ENCODE measurements at places on chromosomes 4 and X.

GRCh38 chr4:140271553-140271952 is 101.9 kb upstream of the SCOC start:
- no peak for DNase-seq

DNA sequence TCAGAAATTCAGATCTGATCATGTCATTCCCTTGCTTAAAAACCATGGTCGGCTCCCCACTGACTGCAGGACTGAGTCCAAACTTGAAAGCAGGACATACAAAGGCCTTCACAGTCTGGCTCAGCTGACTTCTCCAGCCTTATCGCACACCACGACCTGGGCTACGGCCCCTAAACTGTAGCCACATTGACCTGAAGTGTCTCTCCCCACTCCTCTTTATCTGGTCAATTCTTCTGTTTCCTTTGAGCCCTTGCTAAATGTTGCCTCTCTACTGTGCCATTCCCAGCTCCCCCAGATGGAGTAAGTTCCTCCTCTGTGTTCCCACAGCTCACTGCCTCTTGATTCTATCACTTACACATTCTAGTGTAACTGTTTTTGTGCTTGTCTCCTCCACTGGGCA is 60.5 kb upstream of the CITED1 start:
- no peak for DNase-seq

DNA sequence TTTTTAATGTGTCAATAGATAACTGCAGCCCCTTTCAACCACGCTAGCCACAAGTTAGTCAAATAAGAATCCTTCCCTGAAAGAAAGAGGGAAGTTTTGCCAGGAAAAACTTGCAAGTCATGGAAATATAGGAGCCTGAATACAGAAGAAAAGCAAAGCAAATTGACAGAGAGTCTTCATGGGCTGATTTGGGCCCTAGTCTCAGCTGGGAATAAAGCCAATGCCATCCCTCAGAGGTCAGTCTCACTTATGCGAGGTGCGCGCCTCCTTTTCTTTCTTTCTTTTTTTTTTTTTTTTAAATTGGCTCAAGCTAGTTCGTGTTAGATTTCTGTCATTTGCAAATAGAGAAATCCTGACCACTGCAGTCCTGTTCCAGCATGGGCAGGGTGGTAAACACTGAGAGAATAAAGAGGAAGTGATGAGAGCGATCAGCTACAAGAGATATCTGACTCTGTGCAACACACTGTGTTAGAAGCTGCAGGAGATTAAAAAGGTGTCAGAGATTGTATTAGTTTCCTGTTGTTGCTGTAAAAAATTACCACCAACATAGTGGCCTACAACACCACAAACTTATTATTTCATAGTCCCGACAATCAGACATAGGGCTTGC is 299.7 kb downstream of the LDB2 start:
- DNase-seq, result no peak

DNA sequence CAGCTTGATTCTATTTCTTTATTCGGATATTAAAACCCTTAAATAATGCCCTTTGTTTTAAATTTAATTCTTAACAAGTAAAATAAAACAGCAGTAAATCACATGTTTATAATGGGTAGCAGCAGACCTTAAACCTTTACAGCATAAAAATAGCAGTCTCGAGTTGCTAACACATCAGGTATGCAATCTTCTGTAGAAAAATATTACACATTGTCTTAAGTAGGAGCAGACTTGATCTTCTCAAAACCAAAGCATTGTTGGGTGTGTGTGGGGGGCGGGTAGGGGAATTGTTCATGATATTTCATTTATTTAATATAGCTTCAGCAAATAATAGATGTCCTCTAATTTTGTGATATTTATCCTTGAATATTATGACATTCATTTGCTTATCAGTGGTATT is 331.4 kb downstream of the PCDH7 start:
- no peak for DNase-seq

Data from stimulated activated CD8-positive, alpha-beta memory T cell treated with anti-CD3 and anti-CD28 coated beads, Interleukin-4, amount 100 ng/mL, for 24 hours (primary cell).